Trophoblast cell (in vitro differentiated cells and primary cell): ENCODE measurements at places on chromosomes 2 and 18.

DNA sequence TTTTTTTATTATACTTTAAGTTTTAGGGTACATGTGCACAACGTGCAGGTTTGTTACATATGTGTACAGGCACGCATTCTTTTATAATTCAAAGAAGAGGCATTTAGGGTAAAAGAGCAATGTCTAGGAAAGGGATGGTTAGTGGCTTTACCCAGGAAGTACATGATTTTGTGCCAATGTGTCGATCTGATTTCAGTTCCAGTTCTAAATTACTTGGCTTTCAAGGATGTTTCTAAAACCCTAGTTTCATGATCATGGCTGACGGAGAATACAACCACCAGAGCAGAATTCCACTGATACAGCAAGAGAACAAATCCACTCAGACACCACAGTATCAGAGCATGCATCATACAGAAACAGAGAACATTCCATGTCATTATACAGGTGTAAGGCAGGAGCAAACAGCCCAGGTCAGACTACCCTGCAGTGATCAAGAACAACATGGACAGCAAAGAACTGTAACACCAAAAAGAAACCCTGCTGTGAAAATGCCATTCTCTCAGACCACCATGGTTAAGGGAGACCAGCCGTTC, 116.7 kb upstream of the STK17B start:
- DNase-seq = no peak

DNA sequence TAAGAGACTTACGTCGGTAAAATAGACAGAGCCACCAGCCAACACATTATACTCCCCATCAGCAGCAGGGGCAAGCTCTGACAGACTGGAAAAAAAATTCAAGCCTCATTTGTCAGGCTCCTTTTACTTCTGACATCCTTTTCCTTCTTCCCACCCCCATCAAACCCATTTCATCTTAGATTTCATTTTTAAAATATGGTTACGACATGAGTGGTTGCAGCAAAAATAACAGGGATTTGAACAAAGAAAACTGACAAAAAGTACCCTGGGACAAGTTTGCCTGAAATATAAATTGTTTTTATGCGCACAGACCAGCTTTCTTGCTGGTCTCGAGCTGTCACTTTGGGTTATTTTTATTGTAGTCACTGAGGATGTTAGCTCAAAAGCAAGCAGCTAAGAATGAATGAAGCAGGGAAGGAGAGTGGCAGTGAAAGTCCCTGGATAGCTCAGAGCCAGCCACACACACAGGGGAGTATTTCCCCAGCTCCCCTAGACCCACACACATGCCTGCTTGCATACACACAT, 30.7 kb upstream of the LINC00305 start:
- no peak for DNase-seq

GRCh38 chr2:210007895-210008294, 5.5 kb downstream of the RPE start:
- DNase-seq = peak; percentile 20

GRCh38 chr2:207926133-207926988, 99.0 kb downstream of the PLEKHM3 start:
- DNase-seq = no peak

DNA sequence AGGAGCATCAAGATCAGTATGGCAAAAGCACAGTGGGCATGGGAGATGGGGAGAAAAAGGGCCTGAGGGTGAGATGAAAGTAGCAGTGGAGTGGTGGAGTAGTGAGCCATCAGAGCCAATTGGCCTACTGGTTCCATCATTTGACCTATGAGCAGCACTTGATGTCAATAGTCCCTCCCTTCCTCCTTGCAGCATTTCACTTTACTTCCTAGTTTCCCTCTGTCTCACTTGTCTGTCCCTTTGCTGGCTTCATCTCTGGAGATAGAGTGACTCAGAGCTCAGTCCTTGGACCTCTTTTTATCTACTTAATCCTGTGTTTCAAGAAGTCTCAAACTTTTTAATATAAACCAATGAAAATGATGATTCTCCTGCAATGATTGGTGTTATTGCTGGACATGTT, 32.1 kb downstream of the FBXO48 start:
- no peak for DNase-seq

GRCh38 chr2:18788592-18788991, 199.2 kb upstream of the NT5C1B start:
- no peak for DNase-seq

- DNase-seq = no peak
Measured at GRCh38 chr2:136112317-136113208, 5.4 kb downstream of the CXCR4 start.

- DNase-seq = no peak
Measured at GRCh38 chr18:36560187-36560586, 262.7 kb downstream of the FHOD3 start.

DNA sequence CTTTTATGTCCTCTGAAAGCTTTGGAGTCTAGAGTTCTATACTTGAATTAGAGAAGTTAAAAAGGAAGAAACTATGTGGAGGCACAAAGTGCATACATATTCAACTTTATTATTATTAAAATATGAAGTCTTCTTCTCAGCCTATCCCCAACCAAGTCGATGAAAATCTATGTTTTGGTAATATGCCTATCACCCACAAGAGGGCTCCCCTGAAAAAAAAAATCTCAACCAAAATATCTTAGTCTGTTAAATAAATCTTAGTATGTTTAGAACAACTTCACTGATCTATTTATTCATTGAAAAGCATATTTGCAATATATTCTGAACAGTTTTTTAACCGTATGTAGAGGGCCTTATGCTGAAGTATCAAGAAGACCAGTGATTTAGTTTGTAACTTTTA, 804.5 kb downstream of the TDRD15 start:
- DNase-seq = no peak
